ENCODE measurements at places on chromosomes 5 and 9.

DNA sequence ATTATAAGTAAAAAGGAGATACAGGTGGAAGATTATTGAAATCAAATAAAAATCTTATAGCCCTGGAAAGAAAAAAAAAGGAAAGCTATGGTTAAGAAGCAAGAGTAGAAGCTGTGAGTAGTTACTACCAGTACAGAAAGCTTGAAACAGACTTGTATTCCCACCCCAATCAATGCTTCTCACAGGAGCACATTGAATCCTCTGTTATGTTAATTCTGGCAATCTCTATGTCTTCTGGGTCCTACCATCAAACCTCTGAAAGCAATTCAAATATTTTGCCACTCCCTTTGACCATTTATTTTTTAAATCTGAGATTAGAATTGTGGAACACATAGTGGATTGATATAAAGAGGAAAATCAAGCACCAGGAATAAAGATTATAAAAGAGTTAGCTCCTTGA is 186.5 kb downstream of the MEF2C start:
- DNase-seq, result no peak

DNA sequence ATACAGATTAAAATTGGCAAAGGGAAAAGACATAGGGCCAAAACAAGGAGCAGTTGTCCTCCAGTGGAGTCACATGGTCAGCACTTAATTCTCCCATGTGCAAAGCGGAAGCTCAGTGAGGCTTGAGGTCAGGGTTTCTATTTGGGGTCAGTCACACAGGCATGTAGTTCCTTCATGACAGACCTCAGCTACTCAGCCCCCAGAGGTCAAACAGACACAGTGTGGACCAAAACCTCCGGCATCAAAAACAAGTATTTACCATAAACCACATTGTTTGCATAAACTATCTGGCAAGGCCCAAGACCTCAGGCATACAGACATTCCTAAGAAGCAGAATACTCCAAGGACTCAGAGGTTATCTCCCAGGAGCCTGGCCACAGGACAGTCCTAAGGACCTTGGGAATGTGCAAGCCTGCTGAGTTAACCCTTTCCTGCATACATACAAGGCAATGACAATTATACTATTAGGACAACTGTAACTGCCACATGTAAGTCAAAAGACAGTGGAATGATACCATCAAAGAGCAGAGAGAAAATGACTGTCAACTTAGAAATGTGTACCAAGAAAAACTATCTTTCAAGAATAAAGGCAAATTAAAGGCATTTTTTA is 28.7 kb upstream of the FNIP1 start:
- DNase-seq, result no peak

DNA sequence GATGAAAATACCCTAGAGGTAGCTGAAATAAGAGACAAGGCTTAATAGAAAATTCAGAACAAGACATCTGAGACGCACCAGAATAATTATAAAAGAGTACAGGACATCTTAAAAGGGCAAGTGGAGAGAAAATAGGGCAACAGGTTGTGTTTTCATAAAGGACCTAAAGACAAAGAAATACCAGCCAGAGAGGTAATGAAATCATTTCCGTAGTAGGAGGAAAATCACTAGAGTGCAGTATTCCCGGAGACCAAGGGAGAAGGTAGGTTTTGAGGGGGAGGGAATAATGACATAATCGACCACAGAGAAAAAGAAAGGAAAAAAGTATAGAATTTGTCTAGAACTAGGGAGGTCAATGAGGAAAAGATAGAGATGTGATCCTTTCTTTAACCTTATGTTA is 26.2 kb upstream of the CTNNAL1 start:
- no peak for DNase-seq

GRCh38 chr5:14063138-14063537 is 80.0 kb upstream of the TRIO start:
- peak; percentile 40 for DNase-seq

DNA sequence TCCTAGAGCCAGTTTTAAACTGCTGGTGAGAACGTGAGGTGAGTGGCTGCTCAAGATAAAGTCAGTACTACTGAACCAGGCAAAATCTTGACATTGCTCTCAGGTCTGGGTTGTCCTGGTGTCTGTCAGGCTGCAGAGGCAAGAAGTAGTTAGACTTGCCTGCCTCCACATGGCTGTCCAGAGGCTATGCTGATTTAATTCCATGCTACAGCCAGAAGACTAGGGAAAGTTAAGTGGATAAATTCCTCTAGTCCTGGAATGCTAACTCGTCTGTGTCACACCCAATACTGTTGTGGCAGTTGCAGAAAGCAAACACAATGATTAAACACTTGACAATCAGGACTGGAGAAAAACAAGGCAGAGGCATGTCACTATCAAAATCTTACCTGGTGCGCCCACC is 118.9 kb downstream of the ACER2 start:
- DNase-seq, result no peak

GRCh38 chr5:4766101-4766500 is 374.0 kb upstream of the ADAMTS16 start:
- no peak for DNase-seq

DNA sequence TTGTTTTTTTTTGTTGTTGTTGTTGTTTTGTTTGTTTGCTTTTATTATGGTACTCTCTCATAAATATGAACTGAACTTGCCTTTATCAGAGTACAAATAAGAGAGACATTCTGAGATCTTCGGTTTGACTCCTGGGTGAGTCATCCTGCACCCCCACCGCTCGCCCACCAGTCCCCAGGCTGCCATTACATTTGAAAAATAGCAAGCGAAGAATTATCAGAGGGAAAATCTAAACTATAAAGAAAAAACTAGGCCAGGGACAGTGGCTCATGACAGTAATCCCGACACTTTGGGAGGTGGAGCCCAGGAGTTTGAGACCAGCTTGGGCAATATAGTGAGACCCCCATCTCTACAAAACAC is 122.1 kb upstream of the MAP3K1 start:
- DNase-seq, result no peak

GRCh38 chr9:35397216-35397698 is 92.7 kb upstream of the RUSC2 start:
- DNase-seq, result no peak

- peak; percentile 89 for DNase-seq
Measured at GRCh38 chr9:8365029-8365428, 565.5 kb upstream of the DMAC1 start.

DNA sequence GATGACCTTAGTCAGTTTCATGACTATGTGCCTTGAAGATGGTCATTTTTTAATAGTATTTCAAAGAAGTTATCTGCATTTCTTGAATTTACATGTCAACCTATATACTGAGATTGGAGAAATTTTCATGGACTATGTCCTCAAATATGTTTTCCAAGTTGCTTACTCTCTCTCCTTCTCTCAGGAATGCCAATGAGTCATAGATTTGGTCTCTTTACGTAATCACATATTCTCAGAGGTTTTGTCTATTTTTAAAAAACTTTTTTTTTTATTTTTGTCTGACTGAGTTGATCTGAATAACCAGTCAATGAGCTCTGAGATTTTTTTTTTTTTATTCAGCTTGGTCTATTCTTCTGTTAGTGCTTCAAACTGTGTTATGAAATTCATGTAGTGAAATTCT is 374.7 kb upstream of the GRIN3A start:
- DNase-seq, result peak; percentile 43

DNA sequence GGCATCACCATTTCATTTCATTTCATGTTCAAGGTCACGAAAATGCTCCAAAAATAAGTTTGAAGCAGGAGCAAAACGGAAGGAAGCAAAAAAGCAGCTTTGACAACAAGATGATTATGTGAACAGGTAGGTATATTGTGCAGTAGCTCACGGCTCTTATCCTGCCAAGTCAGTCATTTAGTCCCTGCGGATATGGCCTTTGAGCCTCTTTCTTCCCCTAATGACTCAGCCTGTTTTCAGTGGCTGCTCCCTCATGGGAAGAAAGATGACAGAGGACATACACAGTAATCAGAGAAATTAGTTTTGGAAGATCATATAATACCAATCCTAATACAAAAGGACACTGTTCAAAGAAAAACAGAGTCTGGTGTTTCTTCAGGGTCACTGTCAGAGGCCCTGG is 155.8 kb upstream of the GRAMD2B start:
- DNase-seq, result no peak

DNA sequence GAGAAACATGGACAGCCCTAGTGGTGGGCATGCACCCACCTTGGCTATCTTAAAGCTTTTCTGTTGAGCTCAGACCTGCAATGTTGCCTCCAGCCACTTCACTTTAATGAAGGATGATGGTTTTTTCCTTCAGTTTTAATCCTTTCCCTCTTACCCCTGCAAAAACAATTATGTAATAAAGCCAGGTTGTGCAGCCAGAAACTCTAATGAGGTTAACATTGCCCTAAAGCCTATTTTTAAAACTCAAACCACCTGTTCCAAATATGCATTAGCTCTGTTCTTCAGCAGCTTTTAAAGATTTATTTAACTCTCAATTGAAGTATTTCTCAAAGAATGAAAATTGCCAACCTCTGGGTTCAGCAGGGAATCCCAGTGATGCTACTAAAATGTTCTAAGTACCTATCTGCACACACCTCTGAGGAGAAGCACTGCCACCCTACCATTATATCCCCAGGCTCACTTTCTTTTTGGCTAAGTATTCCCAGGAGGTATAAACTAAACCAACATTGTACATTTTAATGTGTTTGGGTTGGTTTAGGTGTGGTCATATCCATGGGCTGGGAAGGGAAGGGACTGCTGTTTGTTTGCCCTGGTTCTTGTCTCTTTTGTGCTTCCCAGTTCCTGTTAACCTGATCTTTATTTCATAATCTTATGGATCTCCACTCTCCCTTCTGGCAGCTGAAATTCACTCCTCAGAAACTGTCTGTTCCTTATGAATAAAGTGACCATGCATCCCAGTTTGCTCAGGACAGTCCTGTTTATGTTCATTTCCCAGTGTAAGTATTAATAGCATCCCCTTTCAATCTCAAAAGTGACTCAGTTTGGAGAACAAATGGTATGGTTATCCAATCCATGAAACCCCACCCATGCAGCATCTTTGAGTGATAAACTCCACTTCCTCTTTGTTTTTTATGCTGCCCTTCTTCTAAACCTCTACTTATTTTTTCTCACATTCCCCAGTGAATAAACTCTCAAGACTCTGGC is 251.7 kb downstream of the RAB3C start:
- DNase-seq, result no peak

GRCh38 chr5:91632871-91633270 is 249.8 kb upstream of the ARRDC3 start:
- no peak for DNase-seq

- DNase-seq, result peak; percentile 99
Measured at GRCh38 chr9:6566409-6567139, 79.0 kb downstream of the GLDC start.

GRCh38 chr5:139707445-139708003 is 59.4 kb downstream of the CXXC5 start:
- DNase-seq, result no peak

DNA sequence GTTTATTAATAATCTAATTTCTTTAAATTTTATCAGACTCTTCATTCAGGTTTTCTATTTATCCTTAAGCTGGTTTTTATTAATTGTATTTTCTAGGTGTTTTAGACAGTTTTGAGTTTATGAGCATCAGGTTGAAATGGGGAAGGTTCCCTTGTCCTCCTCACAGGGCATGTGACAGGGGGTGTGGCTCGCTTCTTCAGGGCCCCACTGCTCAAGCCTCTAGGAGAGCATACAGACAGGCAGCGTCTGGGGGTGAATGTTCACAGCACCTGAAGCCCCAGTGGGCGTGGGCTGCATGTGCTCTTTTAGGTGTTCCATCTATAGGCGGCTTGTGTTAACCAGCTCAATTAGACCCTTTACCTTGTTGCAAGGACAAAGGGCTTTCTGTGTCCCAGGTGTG is 78.2 kb upstream of the RUFY1 start:
- DNase-seq, result no peak

DNA sequence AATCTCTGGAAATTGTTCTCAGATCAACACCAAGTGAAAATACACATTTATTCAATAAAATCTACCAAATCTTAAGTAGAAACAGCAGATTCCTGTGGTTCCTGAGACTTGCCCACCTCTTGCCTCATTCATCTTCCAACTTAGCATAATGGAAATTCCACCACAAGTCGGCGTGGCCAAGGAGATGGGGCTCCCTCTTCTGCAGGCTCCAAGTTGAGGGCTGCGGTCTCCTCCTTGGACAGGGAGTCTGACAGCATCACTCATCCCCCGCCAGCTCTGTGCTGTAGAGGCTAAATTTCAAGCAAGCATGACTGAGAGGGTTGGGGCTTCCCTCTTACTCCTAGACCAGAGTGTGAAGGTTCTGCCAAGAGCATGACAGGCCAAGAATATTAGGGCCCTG is 273.7 kb downstream of the DIRAS2 start:
- no peak for DNase-seq

DNA sequence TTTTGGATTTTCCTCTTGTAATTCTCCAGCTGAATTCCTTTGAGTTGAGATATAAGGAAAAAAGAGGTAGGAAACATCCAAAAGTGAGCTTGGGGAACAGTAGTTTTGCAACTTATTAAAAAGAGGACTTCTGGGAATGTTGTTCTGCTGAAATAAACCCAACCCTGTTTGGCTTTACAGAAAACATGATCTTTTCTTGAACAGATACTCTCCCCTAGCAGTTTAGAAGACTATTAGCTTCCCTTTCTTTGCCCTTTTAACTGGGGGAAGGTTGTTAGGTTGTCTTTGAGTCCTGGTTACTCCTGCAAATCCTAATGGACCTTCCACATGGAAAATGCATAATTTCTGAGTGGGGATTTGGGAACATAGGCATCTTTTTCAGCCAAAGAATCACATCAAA is 168.7 kb upstream of the RPS23 start:
- DNase-seq, result peak; percentile 42

DNA sequence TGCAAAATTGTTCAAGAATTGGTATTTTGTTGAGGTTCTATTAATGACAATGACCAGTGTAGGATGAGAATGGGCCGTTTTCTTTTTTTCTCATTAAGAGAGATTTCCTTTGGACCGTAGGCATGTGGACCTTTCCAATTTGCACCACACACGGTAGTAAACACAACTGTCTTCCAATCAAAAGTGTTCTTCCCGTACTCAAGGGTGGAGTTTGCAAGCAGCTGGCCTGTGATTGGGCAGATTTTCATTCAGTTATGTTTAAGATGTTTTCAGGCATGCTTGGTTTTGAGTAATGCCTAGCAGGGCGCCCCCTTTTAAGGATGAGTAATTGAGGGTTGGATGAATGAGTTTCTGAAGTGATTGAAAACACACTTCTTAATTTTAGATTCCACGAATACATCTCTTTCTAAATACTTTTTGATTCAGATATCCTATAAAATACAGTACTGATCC is 2.5 kb downstream of the KDM3B start:
- DNase-seq, result peak; percentile 93

Data from fibroblast of mammary gland (primary cell).